ENCODE measurements at places on chromosomes 7 and 10. TPM values are rescaled to one million over a fixed set of nuclear protein-coding genes. Genes with fewer than 3 reads are reported as not detected.

- no peak for DNase-seq
These were observed 100.1 kb upstream of the PTN start for GRCh38 chr7:137443616-137444015.

- DNase-seq = no peak
These were observed 208.3 kb downstream of the JAZF1 start for GRCh38 chr7:27972276-27972675.

ARMS2 gene
- total RNA-seq = not detected

DNA sequence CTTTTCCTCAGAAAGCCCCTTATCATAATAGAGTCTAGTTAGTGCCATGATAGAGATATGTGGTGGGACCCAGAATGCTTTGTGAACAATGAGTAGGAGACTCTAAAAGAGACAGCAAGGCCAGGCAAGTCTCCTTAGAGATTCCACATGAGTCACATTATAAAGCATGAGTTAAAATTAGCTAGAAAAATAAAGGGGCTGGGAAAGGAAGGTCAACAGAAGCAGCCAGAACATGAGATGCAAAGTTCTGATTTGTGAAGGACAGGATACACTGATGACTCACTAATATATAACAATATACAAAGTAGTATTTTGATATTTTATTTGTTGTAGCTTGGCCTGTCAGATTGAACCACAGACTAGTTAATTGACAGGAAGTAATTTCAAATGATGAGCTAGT lies 25.3 kb upstream of the SNX13 start:
- DNase-seq = no peak

- DNase-seq = no peak
These were observed 311.1 kb upstream of the KIAA1217 start for GRCh38 chr10:23897861-23898260.

DNA sequence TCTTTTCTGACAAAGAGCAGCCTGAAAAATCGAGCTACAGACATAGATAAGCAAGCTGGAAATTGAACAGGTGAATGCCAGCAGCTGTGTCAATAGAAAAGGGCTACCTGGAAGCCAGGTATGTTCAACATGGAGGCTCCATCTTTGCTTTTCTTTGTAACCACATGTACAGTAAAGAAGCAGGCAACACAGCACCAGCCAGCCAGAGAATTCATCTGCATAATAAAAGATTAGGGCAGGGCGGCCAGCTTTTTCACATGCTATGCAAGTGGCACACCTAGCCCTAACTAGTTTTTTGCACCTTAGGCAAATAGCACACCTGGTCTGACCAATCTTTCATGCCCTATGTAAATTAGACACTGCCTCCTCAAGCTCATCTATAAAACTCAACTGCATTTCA lies 25.7 kb downstream of the COG5 start:
- no peak for DNase-seq

- peak; percentile 14 for DNase-seq
These were observed 67.6 kb downstream of the TMEM130 start for GRCh38 chr7:98802088-98802780.

SFRP5 gene
- total RNA-seq = 1.7 TPM

DNA sequence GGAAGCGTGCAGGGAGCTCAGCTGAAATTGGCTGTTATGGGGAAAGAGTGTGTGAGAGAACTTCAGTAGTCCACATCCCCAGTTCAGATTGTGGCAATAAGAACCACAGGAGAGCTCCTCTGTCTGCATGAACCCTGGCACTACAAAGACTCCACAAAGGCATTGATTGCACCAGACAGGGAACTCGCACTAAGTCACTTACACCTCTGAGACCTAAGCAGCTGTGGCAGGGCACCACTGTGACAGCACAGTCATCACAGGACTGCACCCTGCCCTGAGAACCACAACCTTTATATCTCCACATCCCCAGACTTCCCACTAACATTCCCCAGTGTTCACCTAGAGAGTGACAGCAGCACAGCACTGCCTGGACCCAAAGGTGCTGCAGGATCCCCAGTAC lies 226.8 kb downstream of the XPNPEP1 start:
- DNase-seq = no peak

All from HepG2 (cell line).